Hepatocyte (in vitro differentiated cells): ENCODE measurements at places on chromosomes 5 and 9. TPM values are rescaled to one million over a fixed set of nuclear protein-coding genes. Genes with fewer than 3 reads are reported as not detected.

Gene SLC22A4
- polyA plus RNA-seq = 3.3 and 4.9 TPM in 2 replicates

Gene TMEM215
- 0.62 TPM in 1 of 2 replicates, not detected in the other for polyA plus RNA-seq

DNA sequence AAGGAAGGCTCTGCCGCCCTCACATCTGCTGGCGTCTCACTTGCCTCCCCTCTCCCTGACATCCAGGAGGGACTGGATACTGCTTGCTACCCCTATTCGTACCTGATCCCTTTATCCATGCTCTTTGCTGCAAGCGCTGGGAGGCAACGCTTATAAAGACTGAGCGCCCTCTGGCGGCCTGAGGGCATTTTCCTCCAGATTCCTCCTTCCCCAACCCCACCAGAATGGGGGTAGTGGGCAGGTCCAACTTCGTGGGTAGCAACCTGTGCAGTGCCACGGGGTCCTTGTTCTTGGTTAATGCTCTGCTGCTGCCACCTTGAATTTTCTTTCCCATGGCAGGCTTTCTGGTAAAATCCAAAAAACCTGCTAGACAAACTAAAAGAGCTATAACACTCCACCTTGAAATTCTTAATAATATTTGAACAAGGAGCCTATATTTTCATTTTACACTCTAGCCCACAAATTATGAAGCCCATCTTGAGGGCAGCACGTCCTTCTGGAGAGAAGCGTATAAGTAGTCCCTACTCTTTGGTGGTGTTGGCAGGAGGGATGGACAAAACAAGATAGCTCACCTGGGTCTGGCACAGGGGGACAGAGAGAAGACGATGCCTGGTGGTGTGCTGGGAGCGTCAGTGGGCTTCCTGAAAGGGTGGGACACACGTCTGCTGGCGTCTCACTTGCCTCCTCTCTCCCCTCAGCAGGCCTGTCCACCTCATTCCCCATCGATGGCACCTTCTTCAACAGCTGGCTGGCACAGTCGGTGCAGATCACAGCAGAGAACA is 52.5 kb downstream of the JADE2 start:
- H3K27me3 ChIP-seq = no peaks in the 10 kb centered on the region
- no peak overlapping the region for H3K27ac ChIP-seq
- no peaks in the 10 kb centered on the region for H3K4me1 ChIP-seq
- peak; percentile 91 for DNase-seq
- H3K36me3 ChIP-seq = no peaks in the 10 kb centered on the region

DNA sequence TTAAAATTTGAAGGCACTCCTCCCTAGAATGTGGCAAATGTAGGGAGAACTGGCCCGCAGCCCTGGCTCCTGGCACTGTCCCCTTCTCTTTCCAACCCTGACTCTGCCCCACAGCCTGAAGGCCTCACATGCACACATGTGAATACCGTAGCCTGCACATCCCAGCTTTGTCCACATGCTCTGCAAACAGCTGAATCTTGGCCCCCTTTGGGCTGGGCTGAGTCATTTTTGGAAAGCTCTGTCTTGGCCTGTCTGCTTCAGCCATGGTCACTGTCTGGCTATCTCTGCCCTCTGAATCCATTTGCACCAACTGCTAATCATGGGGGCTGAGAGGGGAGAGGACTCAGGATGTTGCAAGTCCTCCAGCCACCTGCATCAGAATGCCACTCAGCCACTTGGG is 22.1 kb upstream of the GALNT10 start:
- no peak overlapping the region for H3K4me3 ChIP-seq
- no peaks in the 10 kb centered on the region for H3K36me3 ChIP-seq
- no peak for DNase-seq
- peaks cover 4% of the 10 kb centered on the region for H3K27me3 ChIP-seq
- peaks cover under 1% of the 10 kb centered on the region for H3K4me1 ChIP-seq

GRCh38 chr9:133553123-133553522 is 18.6 kb downstream of the ADAMTSL2 start:
- no peaks in the 10 kb centered on the region for H3K36me3 ChIP-seq
- H3K4me1 ChIP-seq = peaks cover 9% of the 10 kb centered on the region
- no peaks in the 10 kb centered on the region for H3K27me3 ChIP-seq
- no peak for DNase-seq
- no peak overlapping the region for H3K4me3 ChIP-seq

- H3K4me3 ChIP-seq = no peak overlapping the region
- H3K27ac ChIP-seq = peak overlapping the region; percentile 24
- peaks cover 34% of the 10 kb centered on the region for H3K4me1 ChIP-seq
- H3K27me3 ChIP-seq = no peaks in the 10 kb centered on the region
- DNase-seq = no peak
- H3K36me3 ChIP-seq = no peaks in the 10 kb centered on the region
Observed at GRCh38 chr5:111734013-111734412, 23.0 kb downstream of the NREP start.

DNA sequence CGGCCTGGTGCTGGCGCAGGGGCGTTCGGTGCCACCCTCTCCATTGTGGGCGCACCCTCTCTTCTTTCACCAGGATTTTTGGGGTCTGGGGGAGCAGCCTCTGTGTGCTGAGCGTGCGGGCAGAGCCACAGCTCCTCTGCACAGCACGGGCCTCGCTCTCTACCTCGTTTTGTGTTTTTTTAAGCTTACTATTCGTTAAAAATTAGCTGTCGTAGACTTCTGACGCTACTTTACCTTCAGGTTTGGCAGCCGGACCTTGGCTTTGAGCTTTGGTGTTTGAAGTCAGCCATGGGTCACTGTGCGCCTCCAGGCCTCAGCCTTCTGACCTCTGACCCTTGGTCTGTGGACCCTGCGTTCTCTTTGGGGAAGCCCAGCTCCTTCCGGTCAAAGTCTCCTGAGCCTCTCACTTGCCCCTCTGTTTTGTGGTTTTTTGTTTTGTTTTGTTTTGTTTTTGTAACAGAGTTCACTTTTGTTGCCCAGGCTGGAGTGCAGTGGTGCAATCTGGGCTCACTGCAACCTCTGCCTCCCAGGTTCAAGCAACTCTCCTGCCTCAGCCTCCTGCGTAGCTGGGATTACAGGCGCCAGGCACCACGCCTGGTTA is 88.2 kb upstream of the CACNA1B start:
- H3K27me3 ChIP-seq = no peaks in the 10 kb centered on the region
- no peaks in the 10 kb centered on the region for H3K36me3 ChIP-seq
- no peaks in the 10 kb centered on the region for H3K4me1 ChIP-seq
- DNase-seq = no peak
